Amniotic stem cell (primary cell): ENCODE measurements at places on chromosomes 3 and 15.

DNA sequence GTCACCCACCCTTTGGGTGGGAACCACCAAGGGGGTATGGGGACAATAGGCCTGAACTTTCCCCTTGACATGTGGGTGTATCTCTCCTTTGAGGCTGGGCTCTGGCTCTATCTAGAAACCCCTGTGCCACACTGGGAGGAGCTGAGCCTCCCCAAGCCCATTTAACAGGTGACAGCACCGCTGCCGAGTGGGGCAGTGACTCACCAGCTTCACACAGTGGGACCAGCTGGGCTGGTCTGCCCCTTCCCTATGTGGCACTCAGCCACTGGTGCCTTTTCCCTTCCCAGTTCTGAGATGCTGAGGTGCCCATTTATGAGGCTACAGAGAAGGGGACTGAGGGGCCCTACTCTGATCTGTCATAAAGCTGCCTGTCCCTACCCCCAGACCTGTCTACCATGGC lies 5.1 kb downstream of the PSTPIP1 start:
- DNase-seq, result no peak

- no peak for DNase-seq
Measured at GRCh38 chr15:63942486-63943365, 103.6 kb downstream of the DAPK2 start.

DNA sequence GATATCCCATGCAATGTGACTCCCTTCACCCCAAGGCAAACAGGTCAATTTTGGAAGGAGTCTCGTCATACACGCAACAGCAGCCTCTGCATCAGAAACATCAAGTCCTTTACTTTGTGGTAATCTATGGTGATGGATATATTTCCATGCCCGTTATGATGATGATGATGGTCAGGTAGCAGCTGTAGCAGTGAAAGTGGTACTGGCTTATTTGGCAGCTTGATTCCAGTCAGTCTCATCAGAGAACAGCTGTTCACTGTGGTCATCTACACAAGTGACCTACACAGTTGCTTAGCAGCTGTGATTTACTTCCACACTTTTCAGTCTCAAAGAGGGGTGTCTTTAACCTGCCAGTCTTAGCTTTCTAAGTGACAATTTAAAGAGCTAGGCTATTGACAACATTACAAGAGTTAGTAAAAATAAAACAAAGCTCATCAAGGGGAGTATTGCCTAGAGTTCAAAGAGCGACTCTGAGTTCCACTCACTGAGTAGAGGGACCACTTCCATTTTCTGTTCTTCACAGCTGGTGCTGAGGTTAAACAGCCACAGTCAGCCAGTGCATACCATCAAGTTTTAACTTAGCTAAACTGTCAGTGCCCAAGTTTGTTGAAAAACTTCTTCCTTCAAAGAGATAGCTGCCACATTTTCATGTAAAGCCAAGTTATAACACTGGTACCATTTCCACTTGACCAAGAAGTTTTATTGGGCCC lies 587.4 kb upstream of the KCNMB2 start:
- DNase-seq, result no peak

DNA sequence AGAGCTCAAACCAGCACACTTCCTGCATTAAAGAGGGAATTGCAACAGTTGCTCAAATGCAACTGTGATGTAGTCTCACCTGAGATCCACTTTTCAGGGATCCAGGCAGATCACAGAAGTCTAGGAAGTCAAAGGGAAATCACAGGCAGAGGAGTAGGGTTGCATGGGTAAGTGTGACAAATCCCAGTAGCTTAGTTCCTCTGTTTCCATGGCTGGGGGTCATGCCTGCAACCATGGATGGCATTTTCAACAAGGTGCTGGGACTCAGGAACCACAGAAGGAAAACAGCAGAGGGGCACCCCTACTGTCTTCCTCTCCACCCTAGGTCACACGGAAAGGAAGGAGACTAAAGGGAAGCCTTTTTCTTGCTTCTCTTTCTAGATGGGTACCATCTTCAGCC lies 36.5 kb upstream of the ARNT2 start:
- no peak for DNase-seq
